Cerebellar nuclear complex (tissue), 1 donor: ENCODE measurements at places on chromosomes 11 and 22.

DNA sequence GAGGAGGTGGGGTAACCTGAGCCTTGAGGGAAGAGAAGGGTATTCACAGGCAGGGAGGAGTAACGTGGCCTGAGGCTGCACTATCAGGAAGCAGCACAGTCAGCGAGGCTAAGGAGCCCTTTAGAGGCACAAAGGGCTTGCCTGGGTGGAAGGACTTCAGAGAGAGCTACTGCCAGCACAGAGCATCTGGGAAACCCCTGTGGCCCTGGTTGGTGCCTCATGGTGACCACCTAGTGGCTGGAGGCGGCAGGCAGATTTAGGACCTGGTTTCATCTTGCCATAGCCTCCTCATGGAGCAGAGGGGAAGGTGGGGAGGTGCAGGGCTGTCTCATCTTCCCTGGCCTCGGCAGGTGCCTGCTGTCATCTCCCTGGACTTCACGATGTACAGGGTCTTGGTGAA is 64.5 kb downstream of the MPPED1 start:
- no peak for DNase-seq

- DNase-seq: no peak
Measured at GRCh38 chr11:42225664-42226063, 766.2 kb upstream of the LRRC4C start.

- DNase-seq: no peak
Measured at GRCh38 chr11:116356451-116356850, 416.3 kb downstream of the BUD13 start.

DNA sequence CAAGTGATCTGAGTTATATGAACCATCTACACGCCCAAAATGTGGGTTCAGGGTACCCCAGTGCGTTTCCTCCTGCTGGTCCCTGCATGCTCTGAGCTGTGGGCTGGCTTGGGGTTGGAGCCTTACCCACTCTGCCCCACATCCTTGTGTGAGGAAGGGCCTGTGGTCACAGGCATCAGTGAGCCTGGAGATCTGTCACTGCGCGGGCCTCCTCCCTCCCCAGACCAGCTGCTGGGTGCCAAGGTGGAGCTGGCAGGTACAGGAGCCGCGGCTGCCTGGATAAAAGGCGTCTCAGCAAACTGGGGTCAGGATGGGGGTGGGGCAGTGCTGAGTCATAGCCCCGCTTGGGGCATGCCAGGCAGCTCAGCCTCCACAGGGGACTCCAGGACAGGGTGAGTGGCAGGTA is 17.9 kb downstream of the GNAZ start:
- no peak for DNase-seq

DNA sequence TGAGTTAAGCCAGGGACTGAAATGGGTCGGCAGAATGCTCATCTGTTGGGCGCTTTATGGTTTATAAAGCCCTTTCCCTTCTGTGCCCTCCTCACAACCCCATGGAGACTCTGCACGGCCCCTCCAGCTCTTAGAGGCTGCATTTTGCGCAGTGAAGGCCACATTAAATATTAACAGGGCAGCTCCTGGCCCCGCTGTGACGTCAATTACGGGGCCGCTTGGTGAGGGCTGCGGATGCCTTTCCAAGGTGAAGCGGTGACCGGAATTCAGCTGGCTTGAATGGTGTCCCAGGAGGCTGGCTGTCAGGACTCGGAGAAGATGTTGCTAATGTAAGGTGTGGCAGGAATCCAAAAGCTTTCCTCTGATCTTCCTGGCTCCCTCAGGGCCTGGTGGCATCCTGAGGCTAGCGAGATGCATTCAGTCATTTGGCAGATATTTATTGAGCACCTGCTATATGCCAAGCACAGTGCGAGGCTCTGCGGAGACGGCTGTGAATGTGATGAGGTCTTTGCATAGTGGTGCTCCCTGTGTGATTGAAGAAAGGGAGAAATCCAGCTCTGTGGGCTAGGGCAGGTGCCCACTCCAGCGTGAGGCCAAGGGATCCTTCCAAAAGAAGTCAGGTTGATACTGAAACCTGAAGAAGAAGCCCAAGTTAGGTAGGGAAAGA is 10.4 kb upstream of the YWHAH start:
- no peak for DNase-seq

DNA sequence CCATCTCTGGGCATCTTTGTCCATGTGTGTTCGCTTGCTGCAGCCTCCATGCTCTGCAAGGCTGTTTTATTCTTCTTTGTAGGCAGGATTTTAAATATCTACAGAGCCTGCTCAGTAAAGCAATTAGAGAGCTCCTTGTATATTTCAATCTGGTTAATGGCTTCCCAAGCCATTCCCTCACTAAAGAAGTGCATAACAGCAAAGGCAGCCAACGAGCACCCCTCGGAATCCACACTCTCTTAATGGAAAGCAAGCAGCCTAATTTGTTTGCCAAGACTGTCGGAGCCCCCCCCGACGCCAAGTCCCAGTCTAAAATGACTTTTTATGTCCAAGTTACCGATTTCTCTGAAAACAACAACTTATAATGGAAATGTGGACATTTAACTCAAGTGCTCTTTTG is 123.6 kb downstream of the ARL14EP start:
- DNase-seq: no peak

GRCh38 chr11:33266393-33267215 is 9.4 kb downstream of the HIPK3 start:
- no peak for DNase-seq

DNA sequence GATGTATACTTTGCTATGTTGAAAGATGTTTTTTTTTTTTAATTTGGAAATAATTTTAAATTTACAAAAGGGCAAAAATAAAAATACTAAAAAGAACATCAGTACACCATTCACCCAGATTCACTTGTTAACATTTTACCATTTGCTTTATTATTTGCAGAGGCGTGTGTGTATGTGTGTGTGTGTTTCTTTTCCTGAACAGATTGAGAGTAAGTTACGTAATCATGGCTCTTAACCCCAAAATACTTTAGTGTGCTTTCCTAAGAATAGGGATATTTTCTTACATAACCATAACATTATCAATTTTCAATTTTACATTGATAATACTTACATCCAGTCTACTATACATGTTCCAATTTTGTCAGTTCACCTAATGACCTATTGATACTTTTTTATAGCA is 91.5 kb upstream of the HORMAD2 start:
- no peak for DNase-seq

DNA sequence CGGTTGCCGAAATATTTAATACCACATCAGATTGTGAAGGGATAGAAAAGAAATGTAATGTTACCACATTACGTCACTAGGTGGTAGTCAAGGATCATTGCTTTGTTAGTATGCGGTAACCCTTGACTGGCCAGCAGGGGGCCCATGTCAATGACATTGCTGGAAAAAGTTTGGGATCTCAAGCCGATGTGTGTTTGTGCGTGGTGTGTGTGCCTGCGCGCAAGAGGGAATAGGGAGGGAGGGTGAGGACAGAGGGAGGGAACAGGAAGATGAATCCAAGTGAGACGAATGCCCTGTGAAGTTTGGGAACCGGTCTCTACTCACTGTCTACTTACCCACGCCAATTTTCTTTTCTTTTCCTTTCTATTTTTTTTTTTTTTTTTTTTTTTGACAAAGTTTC is 10.7 kb upstream of the MRGPRX2 start:
- DNase-seq: no peak

DNA sequence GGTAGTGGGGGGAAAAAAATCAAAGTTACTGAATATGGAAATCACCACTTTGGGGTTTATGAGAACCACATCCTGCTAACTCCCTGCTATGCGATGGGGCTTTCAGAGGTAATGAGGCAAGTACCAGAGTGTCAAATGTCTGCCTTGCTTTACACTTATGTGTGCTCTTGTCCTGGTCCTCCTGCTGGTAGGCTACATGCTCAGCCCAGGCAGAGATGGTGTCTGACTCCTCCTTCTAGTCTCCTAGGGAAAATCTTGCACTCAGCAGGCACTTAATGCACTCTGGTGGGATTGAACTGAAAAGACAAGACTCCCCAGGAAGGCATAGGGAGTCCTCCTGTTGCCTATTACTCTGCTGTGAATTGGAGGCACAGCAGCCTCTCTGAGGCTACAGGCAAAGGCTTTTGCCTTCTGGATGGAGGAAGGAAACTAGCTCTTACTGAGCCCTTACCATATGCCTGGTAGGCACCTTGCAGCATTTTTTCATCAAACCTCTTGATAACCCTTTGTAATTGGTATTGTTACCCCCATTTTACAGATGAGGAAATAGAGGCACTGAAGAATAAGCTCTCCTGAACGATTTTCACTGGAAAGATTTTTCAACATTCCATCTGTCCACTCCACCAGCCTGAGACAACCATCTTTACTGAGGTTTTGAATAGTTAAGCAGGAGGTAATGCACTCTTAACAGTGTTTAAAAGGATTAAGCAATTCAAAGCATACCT is 132.1 kb upstream of the PAX6 start:
- no peak for DNase-seq

DNA sequence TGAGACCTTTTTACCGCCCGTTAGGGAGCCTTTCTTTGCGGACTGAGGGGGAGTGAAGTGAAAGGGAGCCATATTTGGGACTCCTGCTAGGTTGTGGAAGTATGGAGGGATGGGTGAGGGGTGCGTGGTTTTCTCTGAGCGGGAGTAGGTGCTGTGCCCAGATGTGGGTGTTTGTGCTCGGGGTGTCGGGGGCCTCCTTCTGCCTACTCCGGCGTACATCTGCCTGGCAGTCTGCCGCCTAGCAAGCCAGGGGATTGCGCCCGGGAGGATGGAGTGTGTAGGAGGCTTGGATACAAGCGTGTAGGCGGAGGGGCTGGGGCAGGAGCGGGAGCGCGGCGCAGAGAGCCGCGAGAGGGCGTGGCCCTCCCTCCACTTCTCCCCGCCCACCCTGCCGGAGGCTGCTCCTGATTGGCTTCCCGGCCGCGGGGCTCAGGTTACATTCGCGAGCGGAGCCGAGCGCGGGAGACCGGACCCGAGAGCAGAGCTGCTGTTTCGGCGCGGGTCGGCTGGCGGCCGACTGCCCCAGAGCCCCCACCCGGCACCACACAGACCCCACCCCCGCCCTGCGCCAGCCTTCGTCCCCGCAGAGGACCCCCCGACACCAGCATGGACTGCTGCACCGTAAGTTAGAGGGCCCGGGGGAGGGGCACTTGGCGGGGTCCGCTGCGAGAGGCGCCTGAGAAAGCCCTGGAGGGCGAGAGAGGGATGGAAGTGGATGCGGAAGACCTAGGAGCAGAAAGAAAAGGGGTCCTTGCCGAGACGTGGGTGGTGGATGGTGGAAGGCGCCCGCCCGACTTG is at the start of gene NRGN:
Gene NRGN (plus strand): TSS at position 464 of the 798 bp plus-strand sequence. CDS start 143 bp downstream, at position 607.
- DNase-seq: peak; percentile 3

DNA sequence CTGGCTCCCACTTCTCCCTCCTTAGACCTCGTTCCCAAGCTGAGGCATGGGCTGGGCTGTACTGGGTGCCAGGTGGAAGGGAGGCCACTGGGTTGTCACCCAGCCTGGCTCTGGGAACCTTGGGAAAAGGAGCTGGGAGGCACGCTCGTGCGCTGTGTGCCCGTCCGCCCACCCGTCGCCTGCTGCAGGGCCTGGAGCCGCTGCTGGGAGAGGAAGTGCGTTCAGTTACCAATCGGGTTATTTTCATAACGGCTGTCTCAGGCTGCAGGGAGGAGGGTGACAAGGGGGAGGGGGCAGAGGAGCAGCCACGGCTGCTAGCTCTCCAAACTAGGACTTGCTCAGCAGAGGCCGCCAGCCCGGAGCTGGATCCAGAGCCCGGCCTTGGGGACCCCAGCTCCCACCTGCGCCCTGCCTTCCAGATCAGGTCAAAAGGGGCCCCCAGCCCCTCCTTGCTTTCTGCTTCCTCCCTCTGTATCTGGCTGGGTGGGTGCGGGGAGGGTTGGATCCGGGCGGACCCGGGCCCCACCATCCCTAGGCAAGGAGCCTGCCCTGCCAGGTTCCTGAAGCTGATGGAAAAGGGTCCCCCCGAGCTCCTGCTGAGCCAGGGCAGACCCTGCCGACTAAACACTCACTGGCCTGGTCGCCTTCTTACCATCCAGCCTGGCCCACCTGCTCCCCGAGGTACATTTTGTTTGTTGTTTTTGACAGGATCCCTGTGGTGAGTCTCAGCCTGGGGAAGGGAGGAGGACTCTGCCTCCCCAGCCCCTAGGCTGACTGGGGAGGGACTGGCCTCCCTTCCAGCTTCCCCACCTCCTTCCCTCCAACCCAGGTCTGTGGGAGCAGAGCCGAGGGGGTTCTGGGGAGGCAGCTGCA is 14.3 kb downstream of the DGKZ start:
- no peak for DNase-seq

DNA sequence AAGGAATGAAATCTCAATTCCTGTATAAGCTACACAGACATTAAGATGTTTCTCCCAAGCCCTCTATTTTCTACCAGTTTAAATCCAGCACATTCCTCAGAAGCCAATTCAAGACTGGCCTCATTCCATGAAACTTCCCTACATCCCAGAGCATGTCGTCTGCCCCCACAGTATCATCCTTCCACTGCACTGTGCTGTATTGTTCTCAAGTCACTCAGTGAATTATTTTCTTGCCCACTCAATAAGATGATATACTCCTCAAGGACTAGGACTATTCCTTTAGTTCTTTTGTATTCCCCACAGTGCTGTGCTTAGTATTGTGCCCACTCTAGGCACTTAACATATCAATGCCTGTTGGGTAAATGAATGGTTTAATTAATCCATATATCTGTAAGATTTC is 203.1 kb upstream of the BLID start:
- DNase-seq: no peak

DNA sequence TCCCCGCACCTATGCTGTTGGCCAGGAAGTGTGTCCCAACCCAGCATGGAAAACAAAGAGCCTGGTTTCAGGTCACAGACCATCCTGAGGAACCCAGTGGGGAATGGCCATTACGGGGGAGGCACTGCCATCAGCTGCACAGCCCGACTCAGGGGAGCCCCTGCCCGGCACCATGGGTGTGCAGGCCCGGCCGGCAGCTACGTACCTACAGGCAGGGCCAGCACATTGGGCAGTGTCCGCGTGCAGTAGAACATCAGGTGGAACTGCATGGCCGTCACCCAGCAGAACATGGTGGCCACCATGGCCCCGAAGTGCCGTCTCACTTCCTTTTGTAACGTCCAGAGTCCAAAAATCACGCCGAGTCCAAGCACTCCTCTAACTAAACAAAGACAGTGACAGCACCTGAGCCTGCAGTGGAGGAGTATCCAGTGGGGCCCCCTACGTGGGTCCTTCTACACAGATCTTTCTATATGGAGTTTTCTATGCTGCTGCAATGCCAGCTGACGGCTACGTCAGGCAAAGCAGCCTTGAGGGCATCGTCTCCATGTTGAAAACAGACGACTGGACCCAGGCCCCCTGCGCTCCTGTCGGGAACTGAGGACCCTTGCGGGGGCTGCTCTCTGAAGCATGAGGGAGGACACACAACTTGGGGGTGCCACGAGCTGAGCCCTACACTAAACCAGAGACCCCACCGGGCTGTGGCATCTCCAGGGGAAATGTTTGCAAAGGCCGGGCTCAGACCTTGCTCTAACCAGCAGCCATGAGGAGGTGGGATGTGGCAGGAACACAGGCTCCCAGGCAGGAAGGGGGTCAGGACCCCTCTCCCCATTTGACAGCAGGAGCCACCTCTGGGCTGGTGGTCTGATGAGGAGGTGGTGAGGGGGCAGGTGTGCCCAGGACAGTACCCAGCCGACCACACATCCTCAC is 7.7 kb downstream of the ALG12 start:
- DNase-seq: no peak
